ENCODE measurements at places on chromosomes 7 and 10.

DNA sequence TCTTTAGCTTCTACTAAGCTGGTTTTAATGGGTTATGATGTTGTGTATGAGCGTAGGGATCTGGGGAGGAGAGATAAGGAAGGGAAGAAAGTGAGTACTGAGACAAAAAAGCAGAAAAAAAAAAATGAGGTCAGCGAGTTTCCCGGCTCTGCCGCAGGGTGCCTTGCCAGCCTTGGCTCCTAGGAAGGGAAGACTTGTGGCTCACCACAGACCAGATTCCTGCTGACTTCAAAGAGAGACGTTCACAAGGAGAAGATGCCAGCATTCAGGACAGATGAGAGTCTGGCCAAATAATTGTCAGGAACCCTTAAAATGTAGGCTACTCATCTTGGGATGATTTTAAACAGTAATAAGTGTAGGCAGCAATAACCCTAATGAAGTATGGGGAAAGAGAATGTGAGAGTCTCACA, 11.4 kb upstream of the FAS start:
- no peak for DNase-seq

DNA sequence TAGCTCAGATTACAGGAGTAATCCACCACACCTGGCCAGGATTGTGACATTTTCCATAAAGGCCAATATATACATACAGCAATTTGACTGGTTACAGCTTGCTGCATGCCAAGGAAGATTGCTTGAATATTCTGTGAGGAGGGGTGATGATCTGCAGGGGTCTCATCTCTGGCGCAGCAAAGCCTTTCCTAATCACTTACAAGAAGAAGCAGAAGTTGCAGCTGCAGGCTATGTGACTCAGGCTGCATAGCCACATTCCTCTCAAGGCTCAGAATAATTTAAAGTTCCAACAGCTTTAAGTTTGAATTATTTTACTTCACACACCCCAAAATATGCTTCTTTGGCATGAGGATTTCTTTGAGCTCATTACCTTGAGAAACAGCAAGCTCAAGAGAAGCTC, 11.4 kb upstream of the RASGEF1A start:
- DNase-seq: no peak

GRCh38 chr7:130191791-130192190, 13.4 kb downstream of the TMEM209 start:
- no peak for DNase-seq

DNA sequence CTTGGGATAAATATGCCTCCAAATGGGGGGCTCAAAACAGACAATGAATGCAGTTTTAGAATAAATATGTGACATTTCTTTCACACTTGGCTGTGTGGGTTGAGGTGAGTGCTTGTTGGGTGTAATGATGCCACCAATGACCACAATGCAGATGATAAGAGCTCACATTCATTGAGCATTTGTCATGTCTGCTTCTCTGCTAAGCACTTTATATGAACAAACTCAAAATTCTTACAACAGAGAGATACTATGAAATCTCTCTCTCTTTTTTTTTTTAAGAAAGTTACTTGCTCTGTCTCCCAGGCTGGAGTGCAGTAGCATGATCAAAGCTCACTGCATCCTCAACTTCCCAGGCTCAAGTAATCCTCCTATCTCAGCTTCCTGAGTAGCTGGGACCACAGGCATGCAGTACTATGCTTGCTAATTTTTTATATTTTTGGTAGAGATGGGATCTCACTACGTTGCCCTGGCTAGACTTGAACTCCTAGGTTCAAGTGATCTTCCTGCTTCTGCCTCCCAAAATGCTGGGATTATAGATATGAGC, 185.4 kb downstream of the JCAD start:
- no peak for DNase-seq

GRCh38 chr7:126803990-126804389, 448.8 kb downstream of the GRM8 start:
- DNase-seq: no peak

- DNase-seq: no peak
Observed at GRCh38 chr7:140697447-140698143, 1.1 kb downstream of the NDUFB2 start.

GRCh38 chr7:134339475-134339874, 22.7 kb upstream of the SLC35B4 start:
- no peak for DNase-seq

- no peak for DNase-seq
Observed at GRCh38 chr7:22569586-22570321, 69.8 kb upstream of the STEAP1B start.

DNA sequence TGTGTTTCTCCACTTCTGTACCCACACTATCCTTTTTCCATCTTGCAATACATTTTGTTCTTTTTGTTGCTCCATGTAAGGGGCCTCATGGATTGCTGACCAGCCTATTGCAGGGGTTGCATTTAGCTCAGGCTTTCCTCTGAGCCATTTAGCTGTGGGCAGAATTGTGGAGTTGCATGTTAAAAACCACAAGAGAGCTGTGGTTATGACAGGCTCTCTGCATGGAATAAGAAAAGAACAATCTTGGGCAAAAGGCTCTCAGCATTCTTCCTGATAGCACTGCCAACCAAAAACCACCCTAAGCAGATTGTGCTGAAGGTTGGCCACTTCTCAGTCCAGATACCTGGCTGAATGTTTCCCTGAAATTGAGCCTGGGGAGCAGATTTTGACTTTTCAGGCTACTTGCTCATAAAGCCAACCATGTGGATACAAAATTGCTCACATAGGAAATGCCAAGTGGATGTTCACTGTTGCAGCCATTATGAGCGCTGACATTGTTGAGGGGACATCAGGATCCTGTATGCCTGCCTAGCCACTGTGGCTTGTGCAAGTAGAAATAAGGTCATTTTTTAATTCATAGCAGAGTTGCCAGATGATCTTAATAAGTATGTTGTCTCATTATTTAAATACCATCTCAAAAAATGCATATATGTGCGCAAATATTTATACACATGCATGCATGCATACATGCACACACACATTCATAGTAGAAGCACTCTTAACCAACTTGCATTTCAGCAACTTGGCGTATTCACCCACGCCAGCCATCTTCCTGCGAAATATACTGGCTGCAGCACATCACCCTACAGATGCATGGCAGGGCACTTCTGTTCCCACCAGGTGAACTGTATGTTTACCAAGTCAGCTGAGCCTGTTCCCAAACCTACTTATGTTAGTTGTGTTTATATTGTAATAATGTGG, 695.4 kb downstream of the LRMDA start:
- no peak for DNase-seq

- DNase-seq: no peak
Observed at GRCh38 chr7:15459018-15459615, 102.7 kb downstream of the AGMO start.

DNA sequence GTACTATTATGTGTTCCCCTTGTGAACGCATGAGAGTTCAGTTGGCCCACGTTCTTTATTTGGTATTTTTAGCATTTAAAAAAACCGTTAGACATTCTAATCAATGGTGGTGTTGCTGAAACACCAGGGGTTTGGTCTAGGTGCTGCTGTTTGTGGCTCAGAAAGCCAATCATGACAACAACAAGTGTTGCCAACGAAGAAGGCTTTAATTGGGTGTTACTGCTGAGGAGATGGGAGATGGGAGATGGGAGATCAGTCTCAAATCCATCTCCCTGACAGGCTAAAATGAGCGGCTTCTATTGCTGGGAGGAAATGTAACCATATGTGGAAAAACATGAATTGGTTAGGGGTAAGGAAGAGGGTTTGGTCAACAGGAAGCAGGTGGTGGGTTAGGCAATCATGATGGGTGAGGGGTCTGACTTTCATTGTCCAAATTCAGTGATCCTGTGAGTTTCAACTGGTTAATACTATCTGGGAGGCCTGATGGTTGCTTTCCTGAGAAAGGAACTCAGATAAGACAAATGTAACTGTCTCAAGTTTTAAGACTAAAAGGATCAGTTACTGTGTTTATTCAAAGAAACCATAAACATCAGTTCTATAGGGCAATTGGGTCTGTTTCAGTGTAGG, 4.6 kb upstream of the ZNF425 start:
- no peak for DNase-seq

DNA sequence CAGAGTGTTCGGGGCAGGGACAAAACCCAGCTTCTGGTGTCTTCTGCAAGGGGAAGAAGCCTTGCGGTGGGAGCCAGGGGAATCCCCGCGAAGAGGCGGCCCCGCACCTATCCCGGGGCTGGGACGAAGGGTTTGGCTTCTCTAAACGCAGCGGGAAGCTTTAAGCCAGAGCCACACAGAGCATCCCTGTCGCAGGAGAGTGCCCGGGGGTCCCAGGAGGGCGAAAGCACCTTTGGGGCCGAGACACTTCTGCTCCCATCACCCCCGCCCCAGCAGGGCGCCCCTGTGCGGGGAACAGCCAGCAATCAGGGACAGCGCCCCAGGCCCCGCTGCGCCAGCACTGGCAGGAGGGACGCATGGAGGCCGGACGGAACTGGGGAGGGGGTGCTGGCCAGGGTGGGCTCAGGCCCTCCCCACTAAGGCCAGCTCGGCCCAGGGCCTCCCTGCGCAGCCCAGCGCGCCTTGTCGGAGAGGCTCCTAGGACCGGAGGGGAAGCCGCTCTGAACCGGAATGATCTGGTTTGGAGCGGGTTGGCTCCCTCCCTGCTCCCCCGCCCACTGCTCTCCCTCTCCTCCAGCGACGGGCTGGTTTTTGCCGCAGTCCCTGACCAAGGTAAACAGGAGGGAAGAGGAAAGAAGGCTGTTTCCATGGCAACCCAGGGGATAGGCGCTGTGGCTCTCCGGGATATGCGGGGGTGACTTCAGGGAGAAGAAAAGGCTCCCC, 63.9 kb downstream of the TMEM209 start:
- DNase-seq: peak; percentile 64

- no peak for DNase-seq
Observed at GRCh38 chr7:79622781-79623180, 169.3 kb upstream of the MAGI2 start.

GRCh38 chr7:89813081-89813480, 341.2 kb upstream of the STEAP1 start:
- DNase-seq: no peak

DNA sequence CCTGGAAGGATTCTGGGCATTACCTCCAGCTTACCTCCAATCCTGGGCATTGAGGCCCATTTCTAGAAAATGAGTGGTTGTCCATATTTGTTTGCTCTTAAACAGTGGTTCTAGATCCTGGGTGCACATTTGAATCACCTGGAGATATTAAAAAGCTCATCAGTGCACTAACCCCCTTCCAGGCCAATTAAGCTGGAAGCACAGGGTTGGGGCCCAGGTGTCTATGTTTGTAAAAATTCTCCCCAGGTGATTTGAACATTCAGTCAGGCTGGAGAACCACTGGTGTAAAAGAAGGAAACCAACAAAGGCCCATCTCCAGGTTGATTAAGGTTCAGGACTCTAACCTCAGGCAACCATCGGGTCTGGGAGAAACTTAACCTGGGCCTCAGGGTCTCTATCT, 102.6 kb upstream of the NANOS1 start:
- DNase-seq: no peak

DNA sequence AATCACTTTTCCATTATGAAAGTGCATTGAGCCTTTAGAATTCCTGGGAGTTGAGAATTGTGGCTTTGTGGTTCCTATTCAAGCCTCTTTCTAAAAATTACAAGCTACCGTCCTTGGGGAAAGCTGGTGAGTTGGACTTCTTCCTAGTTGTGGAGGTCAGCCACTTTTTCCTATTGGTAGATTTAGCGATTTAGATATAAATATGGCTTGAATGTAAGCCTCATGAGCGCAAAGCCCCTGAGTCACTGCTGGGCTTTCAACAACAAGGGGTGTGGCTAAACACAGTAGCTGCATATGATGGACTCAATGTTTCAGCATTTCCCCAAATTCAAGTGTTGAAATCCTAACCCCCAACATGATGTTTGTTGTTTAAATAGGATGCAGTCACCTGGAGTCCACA, 150.0 kb upstream of the IGFBP3 start:
- DNase-seq: no peak

- no peak for DNase-seq
Observed at GRCh38 chr7:32494946-32495297, 367 bp upstream of the AVL9 start.

- DNase-seq: no peak
Observed at GRCh38 chr7:112136271-112137008, 69.8 kb downstream of the DOCK4 start.

DNA sequence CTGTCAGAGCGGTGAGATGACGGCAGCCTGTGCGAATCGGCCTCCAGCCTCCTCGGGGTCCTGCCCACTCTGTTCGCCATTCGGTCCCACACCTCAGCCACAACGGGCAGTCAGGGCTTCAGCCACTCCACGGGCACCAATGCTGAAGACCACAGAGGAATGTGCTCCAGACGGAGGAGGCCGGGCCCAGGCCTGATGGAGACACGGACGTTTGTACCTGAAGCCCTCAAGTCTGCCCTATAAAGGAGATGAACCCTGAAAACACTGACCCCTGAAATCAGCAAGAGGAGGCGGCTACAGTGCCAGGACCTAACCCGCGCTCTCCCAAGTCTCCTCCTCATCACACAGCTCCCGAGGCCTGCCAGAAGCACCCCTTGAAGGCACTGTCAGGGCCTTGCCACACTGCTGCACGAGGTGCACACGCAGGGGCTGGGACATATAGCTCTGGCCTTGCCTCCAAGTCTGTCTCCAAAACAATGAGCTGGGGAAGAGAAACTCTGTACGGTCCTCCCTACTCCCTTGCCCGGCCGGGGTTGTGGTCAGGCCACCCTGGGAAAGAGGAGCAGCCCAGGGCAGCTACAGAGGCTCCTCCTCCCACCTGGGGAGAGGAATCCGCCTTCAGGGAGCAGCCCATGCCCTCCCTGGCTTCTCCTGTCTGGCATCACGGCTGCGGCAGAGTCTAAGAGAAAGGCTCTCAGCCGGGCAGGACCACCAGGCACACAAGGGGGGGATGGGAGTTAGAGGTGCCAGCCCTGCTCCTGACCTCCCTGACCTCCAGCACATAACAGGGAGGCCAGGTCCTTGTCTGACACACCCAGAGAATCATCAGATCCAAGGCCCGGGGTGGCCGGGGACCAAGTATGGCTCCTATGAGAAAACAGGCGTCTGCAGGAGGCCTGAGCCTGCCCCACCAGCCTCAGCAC, 310.1 kb downstream of the PTPRN2 start:
- DNase-seq: no peak

DNA sequence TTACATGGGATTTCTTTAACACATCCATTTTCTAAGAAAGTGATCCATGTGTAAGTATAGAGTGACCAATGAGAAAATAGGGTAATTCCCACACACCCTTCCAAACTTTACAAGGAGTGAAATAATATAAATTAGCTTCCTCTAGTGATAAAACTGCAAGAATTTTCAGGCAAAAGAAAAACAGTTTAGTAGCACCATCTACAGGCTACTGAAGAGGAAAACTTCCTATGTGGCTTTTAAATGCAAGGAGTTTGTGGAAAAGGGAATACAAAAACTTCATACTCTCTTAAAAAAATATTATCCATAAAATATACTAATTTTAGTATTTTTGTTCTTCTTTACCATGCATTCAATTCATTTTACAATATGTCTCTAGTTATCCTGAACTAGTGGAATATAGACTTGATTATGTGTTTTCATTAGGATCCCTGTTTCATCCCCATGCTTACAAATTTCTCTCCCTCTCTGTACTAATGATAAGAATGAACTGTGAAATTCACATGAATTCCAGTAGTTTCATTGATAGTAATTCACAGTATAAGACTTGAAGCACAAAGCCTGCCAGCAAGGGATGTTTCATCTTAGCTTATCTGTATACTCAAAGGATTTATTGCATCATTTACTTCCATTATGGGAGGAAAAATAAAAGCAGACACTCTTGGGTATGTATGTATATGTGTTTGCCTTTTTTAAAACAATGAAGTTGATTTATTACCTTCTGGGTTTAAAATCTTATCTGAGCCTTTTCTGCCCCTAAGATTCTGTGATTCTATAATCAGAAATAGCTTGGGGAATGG, 442.9 kb downstream of the AUTS2 start:
- DNase-seq: no peak

GRCh38 chr10:114777415-114777814, 44.2 kb upstream of the FHIP2A start:
- no peak for DNase-seq

Measured in activated CD4-positive, alpha-beta T cell treated with anti-CD3 and anti-CD28 coated beads for 48 hours (primary cell).